ENCODE measurements at places on chromosomes 5 and 9. TPM values are rescaled to one million over a fixed set of nuclear protein-coding genes. Genes with fewer than 3 reads are reported as not detected.

The PHF24 gene
- 2.1 TPM for total RNA-seq

- DNase-seq: no peak
Observed at GRCh38 chr5:55303238-55303690, 4.2 kb downstream of the DHX29 start.

- no peak for DNase-seq
Observed at GRCh38 chr5:95390812-95391492, at the start of gene FAM81B. Gene FAM81B (plus strand): TSS chr5:95391366. CDS start chr5:95391390, 24 bp downstream.

GRCh38 chr5:144237851-144238250, 67.2 kb downstream of the KCTD16 start:
- no peak for DNase-seq

- DNase-seq: no peak
Observed at GRCh38 chr9:38393128-38393796, 760 bp downstream of the ALDH1B1 start.

Measured in lower leg skin (tissue), 4 donors.